NCI-H1105 treated with DMSO at 0.1 percent for 48 hours (cell line): ENCODE measurements at places on chromosomes 6 and 20.

DNA sequence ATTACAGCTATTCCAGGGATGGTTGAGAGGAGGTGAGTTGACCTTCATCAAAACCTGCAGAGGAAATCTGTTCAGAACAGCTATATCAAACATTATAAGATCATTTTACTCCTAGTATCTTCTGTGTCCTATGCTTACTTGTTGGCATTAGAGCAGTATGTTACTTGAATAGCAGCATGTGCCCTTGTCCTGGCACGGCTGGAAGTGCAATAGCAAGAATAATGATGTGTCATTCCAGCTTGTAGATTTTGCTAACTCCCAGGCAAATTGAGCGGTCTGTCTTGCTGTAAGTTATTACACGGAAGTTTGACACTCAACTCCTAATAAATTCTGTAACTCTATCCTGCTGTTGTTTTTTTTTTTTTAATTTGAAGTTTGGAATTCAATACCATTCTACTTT, 385.5 kb downstream of the TENT5A start:
- DNase-seq: no peak

DNA sequence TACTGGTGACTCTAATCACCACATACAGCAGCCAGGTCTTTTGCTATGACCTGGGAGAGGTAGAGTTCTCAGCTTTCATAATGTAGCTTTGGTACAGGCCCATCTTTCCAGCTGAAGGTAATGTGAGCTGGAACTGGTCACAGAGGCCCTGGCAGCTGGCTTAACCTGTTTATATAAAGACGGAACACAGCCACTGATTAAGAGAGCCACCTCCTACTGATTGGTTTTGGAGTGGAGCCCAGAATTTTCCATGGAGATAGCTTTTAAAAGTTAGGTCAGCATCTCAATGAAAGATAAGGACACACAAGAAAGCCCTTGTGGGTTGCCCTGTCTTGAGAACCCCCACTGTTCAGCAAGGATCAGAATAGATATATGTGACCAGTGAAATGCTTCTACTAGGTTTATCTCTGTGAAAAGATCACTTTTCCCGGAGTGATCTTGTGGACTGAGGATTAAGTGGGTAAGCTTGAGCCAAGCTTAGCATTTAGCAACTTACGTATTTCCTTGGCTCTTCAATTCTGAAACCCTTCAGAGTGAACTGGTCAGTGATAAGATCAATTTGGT, 213.7 kb upstream of the CITED2 start:
- peak; percentile 96 for DNase-seq

DNA sequence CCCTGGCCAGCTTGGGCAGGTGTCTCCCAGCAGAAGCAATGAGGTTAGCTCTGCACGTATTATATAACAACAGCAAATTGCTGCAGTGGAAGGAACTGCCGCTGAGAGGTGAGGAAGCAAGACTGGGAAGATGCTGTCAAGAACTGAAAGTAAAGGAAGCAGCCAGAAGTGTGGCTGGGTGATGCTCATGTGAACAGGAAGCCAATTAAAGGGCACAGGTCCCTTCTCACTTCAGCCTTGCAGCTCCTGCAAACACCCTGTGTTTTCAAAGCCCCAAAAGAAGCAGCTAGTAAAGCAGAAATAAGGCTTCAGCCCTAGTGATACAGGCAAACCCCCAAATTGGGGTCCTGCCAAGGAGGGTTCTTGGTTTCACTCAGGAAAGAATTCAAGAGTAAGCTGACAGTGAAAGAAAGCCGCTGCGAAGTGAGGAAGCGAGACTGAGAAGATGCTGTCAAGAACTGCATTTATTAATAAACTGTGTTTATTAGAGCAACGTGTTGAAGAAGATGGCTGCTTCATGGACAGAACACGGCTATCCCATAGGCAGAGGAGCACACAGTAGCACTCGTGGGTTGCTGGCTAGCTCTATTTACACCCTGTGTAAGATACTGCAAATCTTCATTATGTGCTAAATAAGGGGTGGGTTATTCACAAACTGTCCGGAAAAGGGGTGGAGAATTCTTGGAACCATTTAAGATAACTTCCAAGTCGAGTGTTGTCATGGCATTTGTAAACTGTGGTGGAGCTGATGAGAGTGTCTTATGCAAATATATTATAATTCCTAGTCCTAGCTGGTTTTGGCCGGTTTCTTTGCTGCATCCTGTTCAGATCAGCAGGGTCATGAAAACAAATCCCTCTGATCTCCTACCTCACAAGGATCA, 152.2 kb downstream of the LINC00237 start:
- no peak for DNase-seq

DNA sequence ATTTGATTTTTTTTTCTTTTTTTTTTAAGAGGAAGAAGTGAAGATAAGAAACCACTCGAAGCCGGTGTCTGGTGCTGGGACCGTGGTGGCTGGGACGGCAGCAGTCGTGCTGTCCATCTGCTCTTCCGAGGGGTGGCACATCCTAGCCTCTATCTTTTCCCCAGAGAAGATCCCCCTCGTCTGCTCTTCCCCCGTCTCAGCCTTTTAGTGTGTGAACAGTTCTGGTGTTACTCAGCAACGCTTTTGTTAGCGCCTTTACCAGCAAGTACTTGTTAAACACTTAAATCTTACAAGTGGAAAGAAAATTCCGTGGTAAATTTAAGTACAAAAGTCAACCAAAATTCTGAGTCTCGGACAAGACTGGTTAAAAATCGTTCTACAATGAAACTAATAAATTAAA, 90.1 kb downstream of the RSPH3 start:
- DNase-seq: no peak

GRCh38 chr20:19794941-19795340, 36.9 kb downstream of the RIN2 start:
- DNase-seq: no peak

DNA sequence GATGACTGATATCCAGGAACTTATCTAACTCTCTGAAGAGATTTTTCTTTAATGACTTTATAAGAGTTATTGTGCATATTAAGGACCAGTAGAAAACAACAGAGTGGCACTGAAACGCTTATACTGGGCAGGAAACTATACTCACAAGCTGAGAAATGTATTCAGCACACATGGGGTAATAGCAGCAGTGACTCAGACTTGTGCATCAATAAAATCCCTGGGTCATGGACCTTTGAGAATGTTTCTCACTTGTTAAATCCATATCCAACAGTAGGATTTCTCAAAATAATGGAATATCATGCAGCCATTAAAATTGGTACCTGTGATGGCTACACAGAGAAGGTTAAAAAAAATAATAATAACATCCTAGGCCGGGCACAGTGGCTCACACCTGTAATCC, 219.5 kb downstream of the BTBD9 start:
- DNase-seq: no peak

DNA sequence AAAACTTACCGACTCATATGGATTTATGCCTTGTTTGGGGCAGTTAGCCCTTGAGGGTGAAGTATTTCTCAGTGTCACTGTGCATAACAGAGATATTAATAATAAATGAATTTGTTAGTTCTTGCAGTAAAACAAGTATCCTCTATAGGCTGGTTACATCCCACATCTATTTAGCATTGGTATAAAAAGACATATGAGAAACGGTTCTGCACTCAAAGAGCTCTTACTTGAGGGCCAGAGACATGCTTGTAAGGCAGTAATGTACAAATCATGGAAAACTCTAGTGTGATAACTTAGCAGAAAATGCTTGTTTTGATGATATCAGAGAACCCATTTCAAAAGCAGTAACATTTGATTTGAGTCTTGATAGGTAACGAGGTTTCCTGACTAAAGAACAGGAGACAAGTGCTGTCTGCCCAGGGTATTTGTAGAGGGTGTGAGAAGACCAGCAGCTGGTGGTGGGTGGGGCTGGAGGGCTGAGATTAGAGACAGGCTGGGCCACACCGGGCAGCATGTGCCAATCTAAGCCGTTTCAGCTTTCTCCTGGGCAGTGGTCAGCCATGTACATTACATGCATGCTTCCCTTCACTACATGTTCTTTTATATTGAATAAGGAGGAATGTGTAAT, 46.3 kb downstream of the TULP4 start:
- DNase-seq: no peak
